CMK (cell line): ENCODE measurements at places on chromosomes 3 and 15.

DNA sequence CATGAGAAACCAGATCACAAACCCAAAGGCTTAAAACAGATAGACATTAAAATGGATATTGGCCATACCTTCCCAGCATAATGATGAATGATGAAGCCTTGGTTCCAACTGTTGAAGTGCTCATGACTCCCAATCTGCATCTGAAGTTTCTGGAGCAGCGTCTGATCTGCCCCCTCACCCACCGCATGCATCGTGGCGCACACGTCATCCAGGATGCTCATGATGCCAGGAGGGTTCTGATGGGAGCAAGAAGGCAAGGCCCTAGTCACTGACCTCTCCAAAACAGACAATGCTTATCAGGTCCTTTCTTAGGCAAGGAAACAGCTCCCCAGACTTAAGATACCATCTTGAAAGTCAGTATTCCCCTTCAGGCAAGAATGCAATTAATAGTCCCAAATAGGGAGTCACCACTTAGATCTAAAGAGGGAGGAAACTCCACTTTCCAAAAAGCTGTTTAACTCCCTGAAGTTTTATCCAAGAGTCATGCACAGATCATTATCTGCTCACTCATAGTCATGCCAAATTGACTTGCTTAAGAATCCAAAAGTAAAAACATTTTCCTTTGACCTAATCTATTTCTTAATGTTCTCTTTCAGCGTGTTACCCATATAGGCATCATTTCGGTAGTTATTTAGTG lies 2.1 kb downstream of the LDHAL6B start:
- no peak for DNase-seq

DNA sequence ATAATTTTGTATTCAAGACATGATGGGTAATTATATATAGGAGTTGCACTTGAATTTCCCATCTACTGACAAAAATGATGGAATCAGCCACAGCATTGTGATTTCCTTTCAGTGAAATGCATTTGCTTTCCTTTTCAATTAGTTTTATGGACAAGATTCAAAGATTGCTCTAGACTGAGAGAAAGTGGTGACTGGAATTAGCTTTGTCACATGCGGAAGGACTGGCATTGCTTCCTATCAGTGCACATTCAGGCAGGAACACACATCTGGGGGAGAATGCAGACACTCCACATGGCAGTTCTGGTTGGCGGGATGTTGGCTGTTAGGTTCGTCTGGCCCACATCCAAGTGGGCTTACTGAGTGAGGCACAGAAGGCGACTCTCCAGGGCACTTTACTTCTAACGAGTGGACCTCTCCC lies 399.3 kb upstream of the RGMA start:
- DNase-seq, result no peak

GRCh38 chr3:74479915-74480314 lies 134.5 kb downstream of the CNTN3 start:
- DNase-seq, result no peak

DNA sequence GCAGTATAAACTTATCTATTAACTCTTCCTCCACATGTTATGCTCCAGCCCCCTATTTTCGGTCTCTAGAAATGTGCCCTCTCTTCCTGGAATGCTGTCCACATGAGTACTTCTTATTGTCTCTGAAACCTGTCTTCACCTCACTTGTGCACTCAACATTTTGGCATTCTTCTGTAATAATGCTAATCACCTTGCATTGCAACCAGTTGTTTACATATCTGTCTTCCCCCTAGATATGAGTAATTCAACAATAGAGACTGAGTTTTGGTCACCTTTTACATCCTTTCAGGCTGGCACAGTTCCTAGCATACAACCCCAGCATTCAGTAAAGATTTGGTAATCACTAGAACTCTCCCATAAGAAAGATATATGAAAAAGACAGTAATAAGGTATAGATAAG lies 17.2 kb downstream of the CCDC80 start:
- DNase-seq, result no peak

- DNase-seq, result no peak
Measured at GRCh38 chr3:6097556-6097955, 763.4 kb upstream of the GRM7 start.

DNA sequence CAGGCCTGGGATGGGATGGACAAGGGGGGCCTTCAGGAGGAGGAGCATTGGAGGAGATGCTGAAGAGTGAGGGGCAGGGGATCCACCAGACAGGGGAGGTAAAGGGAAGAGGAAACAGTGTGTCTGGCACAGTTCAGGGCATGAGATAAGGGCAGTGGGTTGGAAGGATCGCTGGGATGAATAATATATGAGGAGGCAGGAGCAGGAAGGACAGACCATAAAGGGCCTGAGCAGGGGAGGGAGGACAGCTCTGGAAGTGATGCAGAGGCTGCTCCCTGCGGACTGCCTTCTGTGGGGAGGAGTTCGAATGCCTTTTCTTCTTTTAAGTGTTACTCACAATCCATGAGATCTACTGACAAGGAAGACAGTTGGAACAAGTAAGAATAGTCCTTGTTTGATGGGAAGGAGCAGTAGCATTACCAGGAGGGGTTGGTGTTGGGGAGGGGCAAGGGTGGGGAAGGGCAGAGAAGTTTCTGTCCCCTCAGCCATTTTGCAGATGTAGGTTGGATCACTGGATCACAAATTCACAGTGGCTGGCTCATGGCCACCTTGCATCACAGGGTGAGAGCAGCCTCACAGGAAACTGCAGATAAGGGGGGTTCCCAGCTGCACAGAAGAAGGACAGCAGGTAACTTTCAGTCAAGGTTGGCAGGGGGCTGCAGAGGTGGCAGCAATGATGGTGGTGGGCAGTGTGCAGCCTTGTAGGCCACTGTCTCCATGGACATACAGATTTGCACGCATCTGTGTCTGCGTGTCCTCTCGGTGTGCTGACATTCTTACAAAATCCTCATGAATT lies 91.9 kb upstream of the SNRPN start:
- no peak for DNase-seq

- DNase-seq, result no peak
Measured at GRCh38 chr3:192215-192929, 4.2 kb upstream of the CHL1 start.

DNA sequence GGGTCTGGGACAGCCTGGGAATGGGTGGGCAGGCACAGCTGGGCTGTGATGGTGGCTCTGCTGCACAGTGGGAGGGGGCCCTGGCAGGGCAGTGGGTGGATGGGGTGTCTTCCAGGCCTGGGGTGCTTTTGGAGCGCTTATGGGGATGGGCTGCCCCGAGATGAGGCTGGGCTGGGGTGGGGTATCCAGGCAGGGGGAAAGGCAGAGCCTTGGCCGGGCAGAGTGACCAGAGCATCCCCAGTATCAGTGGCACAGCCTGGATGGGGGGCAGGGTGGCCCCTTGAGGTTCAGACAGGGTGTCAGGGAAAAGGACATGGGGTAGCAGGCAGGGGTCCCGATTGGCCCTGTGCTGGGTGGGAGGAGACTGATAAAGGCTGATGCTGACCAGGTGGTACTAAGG lies 26.6 kb downstream of the HDAC11 start:
- DNase-seq, result no peak

GRCh38 chr15:50135031-50135551 lies 16.1 kb upstream of the ATP8B4 start:
- no peak for DNase-seq

DNA sequence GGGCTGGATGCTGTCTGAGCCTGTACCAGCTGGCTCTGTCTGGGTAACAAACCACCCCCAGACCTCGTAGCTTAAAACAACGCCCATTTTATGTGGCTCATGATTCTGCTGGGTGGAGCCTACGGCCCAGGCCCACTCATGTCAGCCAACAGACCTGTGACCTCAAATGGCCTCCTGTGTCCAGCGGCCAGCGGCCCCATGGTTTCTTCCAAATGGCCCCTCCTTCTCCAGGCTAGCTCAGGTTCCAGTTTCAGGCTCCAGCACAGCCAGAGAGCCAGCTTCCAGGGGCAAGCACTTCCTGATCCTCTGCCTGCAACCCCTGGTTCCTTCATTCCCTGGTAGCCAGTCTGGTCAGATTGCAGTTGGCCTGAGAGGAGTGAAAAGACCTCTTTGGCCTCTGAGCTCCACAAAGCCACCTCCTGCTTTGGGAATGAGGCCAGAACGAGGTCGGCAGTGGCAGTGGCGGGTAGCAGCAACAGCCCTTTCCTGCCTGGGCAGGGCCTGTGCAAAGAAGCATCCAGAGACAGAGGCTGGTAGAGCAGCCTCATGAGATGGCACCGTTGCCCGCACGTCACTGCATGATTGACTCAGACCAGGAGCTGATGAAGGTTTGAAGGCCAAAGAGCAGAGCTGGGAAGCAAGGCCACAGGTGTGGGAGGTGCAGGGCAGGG lies 21.0 kb upstream of the PLXNA1 start:
- DNase-seq, result no peak

DNA sequence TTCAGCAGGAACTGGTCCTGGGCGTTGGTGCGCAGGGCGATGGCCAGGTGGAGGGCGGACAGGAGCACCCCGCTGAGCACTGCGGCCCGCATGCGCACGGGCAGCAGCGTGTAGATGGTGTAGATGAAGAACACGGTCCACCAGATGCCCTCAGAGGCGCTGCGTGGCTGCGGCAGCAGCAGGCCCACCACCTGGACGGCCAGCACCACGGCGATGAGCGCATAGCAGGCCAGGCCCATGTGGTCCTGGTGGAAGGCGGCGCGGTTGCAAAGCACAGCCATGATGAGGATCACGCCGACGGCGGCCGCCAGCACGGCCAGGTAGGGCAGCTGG lies 1.5 kb downstream of the ADCY5 start:
- no peak for DNase-seq

GRCh38 chr15:43901495-43901894 lies 74.7 kb downstream of the WDR76 start:
- DNase-seq, result no peak

- DNase-seq, result no peak
Measured at GRCh38 chr3:22451501-22451900, 700.5 kb upstream of the ZNF385D start.

GRCh38 chr15:64456634-64457108 lies 3.7 kb upstream of the ZNF609 start:
- no peak for DNase-seq

DNA sequence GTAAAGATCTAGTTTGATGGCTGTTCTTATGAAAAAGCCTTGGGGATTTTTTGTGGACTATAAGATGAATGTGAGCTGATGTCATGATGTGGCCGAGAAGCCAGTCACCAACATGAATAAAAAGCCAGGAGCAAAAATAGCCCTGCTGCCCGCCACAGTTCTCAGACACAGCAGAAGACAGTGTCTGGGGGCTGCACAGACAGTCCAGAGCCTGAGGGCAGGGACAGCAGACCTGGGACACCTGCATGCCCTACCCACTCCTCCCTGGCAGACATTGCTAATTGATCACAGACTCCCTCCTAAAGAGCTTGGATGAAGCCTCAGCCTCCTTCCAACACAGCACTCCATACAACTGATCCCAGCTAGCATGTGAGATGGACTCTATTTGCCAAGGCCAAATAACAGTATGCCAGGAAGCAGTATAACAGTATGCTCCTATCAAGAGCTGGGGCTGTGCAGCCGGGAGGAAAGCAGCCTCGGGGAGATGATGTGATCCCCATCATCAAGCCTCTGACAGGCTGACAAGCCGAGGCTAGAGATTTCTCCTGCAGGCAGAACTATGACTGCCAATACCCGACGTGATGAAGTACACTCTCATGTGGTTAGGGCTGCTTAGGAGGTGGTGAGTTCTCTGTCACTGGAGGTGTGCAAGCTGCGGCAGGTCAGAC lies 105.4 kb upstream of the RPL32 start:
- DNase-seq, result no peak

DNA sequence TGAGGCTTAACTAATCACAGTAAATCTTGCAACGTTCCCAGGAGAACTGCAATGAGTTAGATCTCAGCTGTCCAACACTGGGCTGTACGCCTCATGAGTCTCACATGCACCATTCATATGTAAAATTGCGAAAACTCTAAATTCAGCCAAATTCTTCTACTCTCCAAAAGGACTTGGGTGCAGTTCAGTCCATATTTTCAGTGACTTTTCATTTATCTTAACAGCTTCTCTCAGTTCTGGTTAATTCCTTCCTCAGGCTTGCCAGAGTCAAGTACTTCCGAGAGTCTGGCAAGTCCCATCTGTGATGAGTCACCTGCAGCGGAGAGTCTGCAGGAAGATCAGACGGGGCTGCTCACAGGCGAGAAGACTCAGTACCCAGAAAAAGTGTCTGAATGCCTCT lies 11.5 kb downstream of the CCDC80 start:
- DNase-seq, result no peak

DNA sequence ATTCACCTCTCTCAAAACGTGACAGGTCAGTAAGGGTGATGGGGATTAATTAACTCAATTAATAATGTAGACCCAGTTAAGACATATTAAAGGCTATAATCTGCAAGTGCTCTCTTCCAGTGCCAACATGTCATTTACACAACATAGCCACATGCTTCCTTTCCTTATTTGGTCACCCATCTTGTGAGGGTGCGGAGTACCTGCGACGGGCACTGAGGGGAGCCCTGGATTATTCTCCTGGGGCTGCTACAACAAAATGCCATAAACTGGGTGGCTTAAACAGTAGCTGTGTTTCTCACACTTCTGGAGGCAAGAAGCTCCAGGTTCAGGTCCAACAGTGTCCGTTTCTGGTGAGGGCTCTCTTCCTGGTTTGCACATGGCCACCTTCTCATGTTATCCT lies 157.4 kb upstream of the LRTM1 start:
- no peak for DNase-seq

DNA sequence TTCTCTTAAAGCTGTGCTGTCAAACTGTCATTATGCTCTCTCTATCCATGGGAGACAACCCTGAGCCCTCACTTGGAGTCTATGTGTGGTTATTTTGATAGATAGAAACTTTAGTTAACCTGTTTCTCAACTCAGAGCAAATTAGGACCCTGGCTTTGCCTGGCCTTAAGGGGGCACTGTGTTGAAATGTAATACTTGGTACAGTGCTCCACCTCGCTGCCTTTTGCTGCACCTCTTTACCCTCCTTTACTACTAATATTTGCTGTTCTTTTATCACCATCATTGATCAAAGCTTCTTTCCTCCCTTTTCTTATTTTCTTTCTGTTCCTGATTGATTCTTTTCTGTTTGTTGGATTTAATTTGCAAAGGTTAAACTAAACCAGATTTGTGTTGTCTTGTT lies 34.3 kb downstream of the STT3B start:
- no peak for DNase-seq

DNA sequence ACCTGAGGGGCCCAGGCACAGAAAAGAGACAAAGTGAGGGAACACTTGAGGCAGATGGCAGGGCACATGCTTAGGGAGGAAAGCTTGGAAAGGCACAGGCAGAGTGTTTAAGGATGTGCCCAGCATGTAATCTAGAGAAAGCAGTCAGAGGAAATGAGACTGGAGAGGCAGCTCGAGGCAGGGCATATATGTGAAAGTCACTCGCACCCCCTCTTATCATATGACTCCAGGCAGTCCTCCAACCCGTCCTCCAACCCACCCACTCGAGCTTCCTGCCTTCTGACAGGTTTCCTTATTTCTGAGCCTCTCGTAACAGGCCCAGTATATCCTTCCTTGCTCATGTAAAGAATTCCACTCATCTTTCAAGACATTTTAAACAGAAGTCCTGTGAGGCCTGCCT lies 294.0 kb downstream of the SOX2 start:
- DNase-seq, result peak; percentile 40
